Upper lobe of right lung (tissue), 1 donor: ENCODE measurements at places on chromosomes 11 and 22.
A peak's percentile ranks its signal among the peaks of the same experiment; 100 is the strongest.

DNA sequence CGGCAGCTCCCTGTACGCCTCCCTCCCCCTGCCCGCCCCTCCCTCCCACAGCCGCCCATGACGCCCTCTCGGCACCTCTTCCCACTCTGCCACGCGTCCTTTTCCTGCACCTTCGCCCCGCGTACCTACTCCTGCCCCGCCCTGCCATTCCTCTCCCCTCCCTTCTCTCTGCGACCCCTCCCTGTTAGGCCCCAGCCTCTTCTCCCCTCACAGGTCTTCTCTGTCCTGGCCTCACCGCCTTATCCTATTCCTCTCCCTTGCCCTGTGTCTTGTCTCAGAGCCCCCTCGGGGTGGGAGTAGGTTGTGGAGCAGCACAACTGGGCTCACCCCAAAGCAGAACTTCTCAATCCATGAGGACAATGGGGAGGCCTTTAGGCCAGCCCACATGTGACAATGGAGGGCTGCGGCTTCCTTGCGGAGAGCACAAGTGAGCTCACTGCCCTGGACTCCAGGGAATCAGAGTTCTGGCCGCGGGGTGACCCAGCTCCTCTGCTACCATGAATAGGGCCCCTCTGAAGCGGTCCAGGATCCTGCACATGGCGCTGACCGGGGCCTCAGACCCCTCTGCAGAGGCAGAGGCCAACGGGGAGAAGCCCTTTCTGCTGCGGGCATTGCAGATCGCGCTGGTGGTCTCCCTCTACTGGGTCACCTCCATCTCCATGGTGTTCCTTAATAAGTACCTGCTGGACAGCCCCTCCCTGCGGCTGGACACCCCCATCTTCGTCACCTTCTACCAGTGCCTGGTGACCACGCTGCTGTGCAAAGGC is 539 bp downstream of the SLC35C1 start:
- H3K27ac ChIP-seq, result peak overlapping the region; percentile 91
- DNase-seq, result peak; percentile 72
- H3K4me3 ChIP-seq, result peak overlapping the region; percentile 78

DNA sequence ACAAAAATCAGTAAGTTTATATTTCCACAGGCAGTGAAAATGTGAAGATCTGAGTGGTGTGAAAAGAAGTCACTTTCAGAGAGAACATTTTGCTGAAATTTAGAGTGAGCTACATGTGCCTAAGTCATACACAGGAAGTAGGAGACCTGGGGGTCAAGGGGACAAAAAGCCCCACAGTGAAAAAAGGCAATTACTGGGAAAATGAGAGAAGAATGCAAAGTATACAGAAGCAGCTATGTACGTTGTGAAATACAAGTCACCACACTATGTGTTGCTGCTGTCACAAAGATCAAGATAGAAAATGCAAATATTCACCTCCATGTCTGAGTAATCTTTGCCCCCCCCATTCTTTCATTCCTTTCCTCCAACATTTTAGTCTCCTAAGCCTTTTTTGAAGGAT is 21.6 kb upstream of the SESN3 start:
- H3K36me3 ChIP-seq, result no peaks in the 10 kb centered on the region
- no peak for DNase-seq
- peaks cover 29% of the 10 kb centered on the region for H3K4me1 ChIP-seq
- no peaks in the 10 kb centered on the region for H3K27me3 ChIP-seq
- no peak overlapping the region for H3K27ac ChIP-seq

GRCh38 chr11:32379719-32380118 is 55.6 kb downstream of the WT1 start:
- no peak for DNase-seq
- no peaks in the 10 kb centered on the region for H3K36me3 ChIP-seq
- H3K4me3 ChIP-seq, result no peak overlapping the region
- no peak overlapping the region for H3K27ac ChIP-seq

- H3K36me3 ChIP-seq, result peaks cover 53% of the 10 kb centered on the region
- H3K27me3 ChIP-seq, result no peaks in the 10 kb centered on the region
- peaks cover 9% of the 10 kb centered on the region for H3K4me1 ChIP-seq
- H3K4me3 ChIP-seq, result no peak overlapping the region
- no peak for DNase-seq
Observed at GRCh38 chr11:18493310-18493709, 33.4 kb downstream of the TSG101 start.

- peaks cover 6% of the 10 kb centered on the region for H3K4me1 ChIP-seq
- no peak overlapping the region for H3K4me3 ChIP-seq
- no peaks in the 10 kb centered on the region for H3K27me3 ChIP-seq
- no peak overlapping the region for H3K27ac ChIP-seq
- no peaks in the 10 kb centered on the region for H3K36me3 ChIP-seq
Observed at GRCh38 chr11:67113231-67113721, 5.8 kb upstream of the KDM2A start.

DNA sequence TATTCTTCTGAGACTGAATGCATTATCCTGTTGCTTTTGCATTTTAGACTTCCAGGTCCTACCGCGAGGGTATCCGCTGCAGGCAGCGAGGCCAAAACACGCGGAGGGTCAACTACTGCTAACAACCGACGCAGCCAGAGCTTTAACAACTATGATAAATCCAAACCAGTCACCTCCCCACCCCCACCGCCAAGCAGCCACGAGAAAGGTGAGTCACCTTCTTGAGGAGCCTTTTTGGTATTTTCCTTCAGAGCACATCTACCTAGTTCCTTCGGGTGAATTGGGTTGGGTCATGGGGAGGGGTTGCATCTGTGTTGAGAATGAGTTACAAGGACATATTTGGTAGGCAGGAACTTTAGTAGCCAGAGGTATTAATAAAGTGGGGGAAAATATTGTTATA is 179.8 kb downstream of the NAV2 start:
- H3K36me3 ChIP-seq, result no peaks in the 10 kb centered on the region
- H3K4me1 ChIP-seq, result no peaks in the 10 kb centered on the region
- H3K4me3 ChIP-seq, result no peak overlapping the region
- H3K27ac ChIP-seq, result no peak overlapping the region
- no peaks in the 10 kb centered on the region for H3K27me3 ChIP-seq
- DNase-seq, result no peak

GRCh38 chr11:57460758-57461749 is 726 bp downstream of the RTN4RL2 start:
- H3K27ac ChIP-seq, result no peak overlapping the region
- H3K4me3 ChIP-seq, result peak overlapping the region; percentile 48
- no peaks in the 10 kb centered on the region for H3K36me3 ChIP-seq
- H3K4me1 ChIP-seq, result peaks cover 34% of the 10 kb centered on the region
- H3K27me3 ChIP-seq, result peaks cover 25% of the 10 kb centered on the region

GRCh38 chr22:39932918-39933649 is 27.1 kb upstream of the TMA7B start:
- no peaks in the 10 kb centered on the region for H3K36me3 ChIP-seq
- no peak overlapping the region for H3K27ac ChIP-seq
- H3K27me3 ChIP-seq, result peaks cover 51% of the 10 kb centered on the region
- no peaks in the 10 kb centered on the region for H3K4me1 ChIP-seq
- no peak for DNase-seq
- no peak overlapping the region for H3K4me3 ChIP-seq
